ENCODE measurements at places on chromosomes 4 and X.

DNA sequence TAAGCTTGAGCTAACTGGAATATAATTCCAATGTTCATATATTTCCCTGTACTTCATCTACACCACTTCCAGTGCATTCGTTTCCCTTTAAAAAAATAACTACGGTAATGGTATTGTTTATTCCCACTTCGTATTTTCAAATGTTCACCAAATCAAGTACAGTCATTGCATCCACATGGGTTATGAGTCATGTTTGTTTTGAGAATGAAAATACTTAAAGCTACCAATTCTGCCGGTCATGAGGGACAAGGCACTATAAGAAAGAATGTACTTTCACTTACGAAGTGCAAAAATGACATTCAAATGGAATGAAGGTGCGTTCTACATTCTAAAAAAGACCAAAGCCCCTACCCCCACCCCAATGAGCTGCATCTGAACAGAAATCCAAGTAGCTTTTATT, 174.4 kb upstream of the FGF13 start:
- DNase-seq, result no peak

DNA sequence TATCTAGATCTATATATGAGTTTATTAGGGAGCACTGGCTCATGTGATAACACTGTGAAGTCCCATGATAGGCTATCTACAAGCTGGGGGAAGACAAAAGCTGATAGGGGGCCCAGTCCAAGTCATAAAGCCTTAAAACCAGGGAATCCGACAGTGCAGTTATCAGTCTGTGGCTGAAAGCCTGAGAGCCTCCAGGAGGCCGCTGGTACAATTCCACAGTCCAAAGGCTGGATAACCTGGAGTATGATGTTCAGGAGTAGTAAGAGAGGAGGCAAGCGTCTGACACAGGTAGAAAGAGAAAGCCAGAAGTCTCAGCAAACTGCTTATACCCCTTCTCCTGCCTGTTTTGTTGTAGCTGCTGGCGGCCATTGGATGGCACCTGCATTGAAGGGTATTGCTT, 177.6 kb upstream of the SPRY1 start:
- no peak for DNase-seq

DNA sequence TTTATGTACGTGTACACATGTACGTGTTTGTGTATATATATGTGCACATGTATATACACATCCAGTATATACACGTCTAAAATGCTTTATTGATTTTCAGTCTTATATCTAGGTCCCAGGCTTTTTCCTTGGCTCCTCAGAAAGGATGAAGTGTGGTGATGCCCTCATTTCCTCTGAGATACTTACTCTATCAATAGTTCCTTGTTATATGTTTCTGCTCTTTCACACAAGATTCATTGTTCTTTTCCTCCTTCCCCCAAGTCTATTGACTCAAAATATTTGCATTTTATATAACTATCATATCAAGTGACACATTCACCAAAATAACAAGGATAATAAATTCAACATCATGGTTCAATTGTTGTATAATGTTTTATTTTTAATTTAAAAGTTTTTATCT, 359.2 kb downstream of the EPHA5 start:
- DNase-seq, result no peak

- no peak for DNase-seq
Observed at GRCh38 chr4:26010304-26010703, 96.3 kb downstream of the SMIM20 start.

DNA sequence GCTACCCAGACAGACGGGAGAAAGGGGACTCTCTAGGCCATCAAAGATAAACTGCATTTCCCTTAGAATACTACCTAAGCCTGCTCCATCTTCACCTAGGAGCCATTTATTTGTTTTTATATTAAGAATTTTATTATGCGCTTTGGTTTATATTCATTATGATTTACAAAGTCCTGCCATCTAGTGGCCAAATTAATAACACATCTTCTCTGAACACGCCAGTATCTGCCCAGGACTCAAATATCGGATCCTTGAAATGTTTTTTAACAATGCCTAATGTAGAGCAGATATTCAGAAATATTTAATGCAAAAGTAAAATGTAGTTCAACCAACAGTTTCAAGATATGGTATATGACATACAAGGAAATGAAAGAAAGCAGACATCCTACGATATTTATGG, 20.8 kb upstream of the PRPS2 start:
- peak; percentile 36 for DNase-seq

- no peak for DNase-seq
Observed at GRCh38 chr4:63275491-63275890, 1133.8 kb downstream of the TECRL start.

All from CD4-positive, alpha-beta T cell treated with Interleukin-17A for 1 hour (primary cell).